ENCODE measurements at places on chromosomes 16 and 17.

GRCh38 chr17:66814570-66814969 lies 20.3 kb upstream of the CACNG5 start:
- no peak for DNase-seq

DNA sequence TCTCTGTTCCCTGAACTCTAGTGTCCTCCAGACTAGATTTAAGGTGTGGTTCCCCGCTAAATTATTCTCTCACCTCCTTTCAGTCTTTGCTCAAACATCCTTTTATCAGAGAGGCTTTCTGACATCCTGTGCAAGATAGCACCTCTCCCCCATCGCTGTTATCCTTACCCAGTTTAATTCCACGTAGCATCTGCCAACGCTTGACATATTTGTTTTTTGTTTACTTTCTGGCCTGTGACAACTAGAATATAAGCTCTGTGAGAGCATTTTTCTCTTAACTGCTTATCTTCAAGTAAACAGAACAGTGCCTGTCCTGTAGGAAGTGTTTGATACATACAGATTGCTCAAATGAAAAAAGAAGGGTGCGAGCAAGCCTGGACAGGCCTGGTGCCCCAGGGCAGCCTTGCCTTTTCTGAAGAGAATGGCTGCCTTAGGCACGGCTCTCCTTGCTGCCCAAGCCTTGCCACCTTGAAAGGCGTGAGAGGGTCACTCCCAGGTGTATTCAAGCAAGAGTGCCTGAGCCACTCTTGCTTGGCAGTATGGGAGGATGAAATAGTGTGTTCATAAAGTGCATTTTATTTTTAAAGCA lies 9.7 kb downstream of the DYNLL2 start:
- no peak for DNase-seq

DNA sequence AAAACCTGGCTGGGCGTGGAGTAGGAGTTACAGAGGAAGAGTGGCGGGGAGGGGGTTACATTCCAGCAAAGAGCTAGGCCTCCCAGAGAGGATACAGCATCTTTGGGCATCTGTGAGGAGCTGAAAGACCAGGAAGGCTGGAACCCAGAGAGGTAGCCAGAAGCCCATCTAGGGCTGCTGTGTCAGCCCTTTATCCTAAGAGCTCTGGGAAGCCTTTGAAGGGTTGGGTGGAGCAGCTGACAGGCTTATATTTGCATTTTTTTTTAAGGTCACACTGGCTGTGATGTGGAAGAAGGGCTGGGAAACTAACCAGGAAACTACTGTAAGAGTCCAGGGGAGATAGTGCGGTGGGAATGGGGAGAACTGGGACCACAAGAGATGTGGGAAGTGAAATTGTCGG lies 6.8 kb upstream of the CNOT1 start:
- peak; percentile 9 for DNase-seq

DNA sequence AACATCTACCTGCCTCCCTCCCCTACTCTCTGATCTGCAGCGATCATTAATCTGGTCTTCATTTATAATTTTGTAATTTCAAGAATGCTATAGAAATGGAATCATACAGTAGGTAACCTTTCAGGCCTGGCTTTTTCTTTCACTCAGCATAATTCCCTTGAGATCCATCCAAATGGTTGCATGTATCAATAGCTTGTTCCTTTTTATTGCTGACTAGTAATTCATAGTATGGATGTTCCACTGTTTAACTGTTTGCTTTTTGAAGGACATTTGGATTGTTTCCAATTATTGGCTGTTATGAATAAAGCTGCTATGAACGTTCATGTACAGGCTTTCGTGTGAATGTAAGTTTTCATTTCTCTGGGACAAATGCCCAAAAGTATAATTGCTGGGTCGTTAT lies 125.2 kb downstream of the USP31 start:
- DNase-seq, result no peak

- no peak for DNase-seq
Observed at GRCh38 chr17:63698381-63698885, 1.5 kb downstream of the LIMD2 start.

DNA sequence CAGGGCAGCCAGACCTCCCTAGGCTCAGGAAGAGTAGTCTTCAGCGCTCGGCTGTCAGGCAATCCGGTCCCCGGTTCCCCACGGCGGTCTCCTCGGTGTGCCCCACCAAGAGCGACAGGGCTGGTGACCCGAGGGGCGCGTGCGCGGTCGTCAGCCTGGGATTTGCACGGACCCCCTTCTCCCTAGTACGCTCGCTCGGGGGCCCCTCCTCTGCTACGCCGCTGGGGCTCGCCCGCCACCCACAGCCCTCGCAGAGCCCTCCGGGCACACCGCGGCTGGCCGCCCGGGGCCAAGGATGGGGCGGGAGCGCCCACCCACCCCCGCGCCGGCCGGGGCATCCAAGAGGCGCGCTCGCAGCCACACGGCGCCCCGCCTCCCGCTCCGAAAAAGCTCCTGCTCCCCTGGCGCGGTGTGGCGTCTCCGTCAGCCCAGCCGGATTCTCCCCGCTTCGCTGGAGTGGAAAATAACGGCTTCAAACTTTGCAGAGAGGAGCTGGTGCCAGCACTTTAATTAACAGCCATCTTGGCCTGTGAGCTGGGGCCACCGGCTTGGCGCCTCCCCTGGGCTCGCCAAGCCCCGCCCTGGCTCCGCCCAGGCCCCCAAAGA lies 2.1 kb upstream of the C1QL1 start:
- DNase-seq, result no peak

- DNase-seq, result no peak
Observed at GRCh38 chr17:28698253-28698941, 13.3 kb downstream of the PROCA1 start.

GRCh38 chr16:69131167-69131838 lies 1.1 kb downstream of the CHTF8 start:
- DNase-seq, result peak; percentile 14
